Stimulated activated CD8-positive, alpha-beta memory T cell treated with anti-CD3 and anti-CD28 coated beads, Interleukin-7, amount 100 ng/mL, for 24 hours (primary cell): ENCODE measurements at places on chromosomes 12 and 14.

GRCh38 chr12:25811656-25812126 is 146.8 kb upstream of the RASSF8 start:
- DNase-seq = no peak

DNA sequence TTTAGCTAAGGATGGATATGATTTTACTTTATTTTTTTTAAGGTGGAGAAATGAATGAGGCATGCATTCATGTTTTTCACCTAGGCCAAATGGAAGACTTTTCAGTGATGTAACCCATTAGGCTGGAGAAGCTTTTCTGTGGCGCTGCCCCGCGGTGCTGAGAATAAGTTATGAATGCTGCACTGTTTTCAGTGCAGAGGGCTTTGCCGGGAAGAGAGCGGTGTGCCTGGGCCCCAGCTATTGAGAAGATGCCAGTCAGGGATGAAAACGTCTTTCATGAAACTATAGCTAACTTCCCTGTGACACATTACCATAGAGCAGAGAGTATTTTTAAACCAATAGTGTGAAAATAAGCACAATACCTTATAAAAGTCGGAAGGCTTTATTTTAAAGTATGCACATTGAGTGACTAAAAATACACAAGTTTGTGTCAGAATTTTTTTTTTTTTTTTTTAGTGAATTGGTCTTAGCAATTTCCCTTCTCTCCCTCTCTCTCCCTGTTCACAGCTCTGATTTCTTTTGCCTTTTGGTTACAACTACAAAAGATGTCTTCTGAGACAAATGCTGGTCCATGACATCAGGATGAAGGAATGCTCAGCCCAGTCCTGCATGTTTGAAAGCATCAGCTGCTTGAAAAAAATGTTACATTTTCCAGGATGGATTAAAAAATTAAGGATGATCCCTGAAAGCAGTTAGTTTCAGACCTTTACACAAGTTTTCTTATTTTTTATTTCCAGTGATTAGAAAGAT is 48.3 kb downstream of the NPAS3 start:
- no peak for DNase-seq

DNA sequence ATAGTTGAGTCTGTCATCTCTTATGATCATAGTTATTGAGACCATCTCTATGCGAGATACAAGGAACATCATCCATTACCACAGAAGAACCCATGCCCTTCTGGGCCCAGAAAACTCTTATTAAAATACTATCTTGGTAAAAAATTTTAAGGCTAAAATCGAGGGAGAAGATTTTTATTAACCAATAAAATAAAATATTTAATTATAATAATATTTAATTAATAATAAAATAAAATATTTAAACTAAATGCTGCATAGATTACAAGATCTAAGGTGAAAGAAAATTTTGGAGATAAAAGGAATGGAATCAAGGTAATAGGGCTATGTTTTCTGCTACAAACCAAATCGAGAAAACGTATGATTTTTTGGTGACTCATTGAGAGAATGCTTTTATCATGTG is 540.2 kb downstream of the KCNH5 start:
- DNase-seq = no peak

GRCh38 chr14:67735336-67736147 is 33.9 kb downstream of the RDH12 start:
- no peak for DNase-seq

GRCh38 chr12:88775742-88776151 is 195.5 kb upstream of the KITLG start:
- no peak for DNase-seq

- no peak for DNase-seq
Observed at GRCh38 chr14:75492832-75493591, 29.3 kb upstream of the BATF start.

- no peak for DNase-seq
Observed at GRCh38 chr12:109827566-109828550, 5.3 kb downstream of the TRPV4 start.

DNA sequence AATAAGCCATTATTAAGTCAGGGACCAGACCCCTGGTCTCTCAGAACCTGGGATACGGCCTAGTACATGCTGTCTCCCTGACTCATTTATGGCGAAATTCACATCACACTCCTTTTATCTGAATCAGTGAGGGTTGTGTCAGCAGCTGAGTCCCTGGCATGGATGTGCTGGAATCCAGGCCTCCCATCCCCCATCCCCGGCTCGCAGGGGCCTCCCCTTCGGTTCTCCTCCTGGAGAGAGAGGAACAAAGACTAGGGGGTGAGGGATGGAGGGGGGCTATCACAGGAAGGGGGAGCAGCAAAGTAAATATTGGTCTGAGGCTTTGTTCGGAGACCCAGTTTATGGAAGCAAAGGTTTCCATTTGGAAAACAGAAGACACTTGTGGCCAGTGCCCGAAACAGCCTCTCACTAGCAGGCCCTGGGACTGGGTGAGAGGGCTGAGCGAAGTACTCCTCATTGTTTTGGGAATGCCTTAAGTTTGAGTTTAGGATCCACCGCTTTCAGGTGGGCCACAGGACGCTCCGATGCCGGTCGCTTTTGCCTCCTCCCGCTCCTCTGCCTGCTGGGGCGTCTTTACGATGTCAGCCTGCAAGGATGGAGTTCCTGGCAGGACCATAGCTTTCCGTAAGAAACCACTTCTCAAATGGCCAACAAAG is 145.0 kb downstream of the PRKCH start:
- DNase-seq = no peak

DNA sequence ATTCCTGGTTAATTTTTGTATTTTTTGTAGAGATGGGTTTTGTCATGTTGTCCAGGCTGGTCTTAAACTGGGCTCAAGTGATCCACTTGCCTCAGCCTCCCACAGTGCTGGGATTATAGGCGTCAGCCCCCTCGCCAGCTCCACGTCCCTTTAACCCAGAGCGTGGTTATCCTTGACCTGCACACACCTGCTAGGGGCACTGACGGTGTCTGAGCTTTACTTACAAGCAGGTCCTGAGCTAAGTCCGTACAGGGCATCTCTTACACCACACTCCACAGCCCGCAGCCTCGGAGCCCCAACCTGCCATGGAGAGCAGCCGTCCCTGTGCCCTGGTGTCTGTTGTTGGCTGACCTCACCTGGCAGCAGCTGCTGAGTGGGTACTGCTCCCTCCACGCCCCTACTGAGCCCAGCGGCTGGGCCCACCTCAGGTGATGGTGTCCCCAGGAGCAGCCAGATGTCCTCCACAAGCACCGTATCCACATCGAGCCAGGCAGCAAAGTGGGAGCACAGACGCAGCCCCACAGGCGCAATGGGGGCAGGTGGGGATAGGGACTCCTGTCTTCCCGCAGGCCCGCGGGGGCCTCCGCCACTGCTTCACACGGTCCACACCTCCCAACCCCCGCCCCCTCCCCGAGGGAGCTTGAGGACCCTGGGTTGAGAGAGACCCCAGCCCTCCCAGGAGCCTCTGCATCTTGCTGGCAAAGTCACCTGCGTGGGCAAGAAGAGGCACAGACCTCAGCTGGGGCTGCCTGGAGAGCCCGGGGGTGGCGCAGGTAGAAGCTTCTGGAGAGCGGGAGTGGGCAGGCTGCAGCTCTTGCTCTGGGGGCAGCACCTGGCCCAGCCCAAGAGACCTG is 325.4 kb upstream of the SFSWAP start:
- no peak for DNase-seq

- DNase-seq = no peak
Observed at GRCh38 chr12:89992668-89993451, 284.2 kb upstream of the ATP2B1 start.

DNA sequence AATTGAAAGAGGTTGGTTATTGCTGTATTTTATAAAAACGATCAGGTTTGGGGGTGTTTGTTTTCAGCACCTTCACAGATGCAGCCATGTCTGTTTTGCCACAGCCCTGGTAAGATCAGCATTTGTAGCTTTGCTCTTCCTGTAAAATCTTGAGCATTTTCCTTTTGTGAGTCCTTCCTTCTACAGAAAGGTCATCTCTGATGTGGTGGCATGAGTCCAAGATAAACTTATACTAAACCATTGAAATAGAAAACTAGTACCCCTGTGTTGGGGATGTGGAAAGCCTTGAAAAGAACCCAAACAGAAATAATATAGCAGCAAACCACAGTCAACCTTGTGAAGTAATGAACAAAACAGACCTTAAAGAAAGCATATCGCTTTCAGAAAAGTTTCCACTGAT is 85.5 kb downstream of the TGFB3 start:
- DNase-seq = no peak

GRCh38 chr14:103391048-103391447 is 5.8 kb downstream of the MARK3 start:
- DNase-seq = no peak

- no peak for DNase-seq
Observed at GRCh38 chr12:112798048-112798760, 6.7 kb downstream of the RPH3A start.

DNA sequence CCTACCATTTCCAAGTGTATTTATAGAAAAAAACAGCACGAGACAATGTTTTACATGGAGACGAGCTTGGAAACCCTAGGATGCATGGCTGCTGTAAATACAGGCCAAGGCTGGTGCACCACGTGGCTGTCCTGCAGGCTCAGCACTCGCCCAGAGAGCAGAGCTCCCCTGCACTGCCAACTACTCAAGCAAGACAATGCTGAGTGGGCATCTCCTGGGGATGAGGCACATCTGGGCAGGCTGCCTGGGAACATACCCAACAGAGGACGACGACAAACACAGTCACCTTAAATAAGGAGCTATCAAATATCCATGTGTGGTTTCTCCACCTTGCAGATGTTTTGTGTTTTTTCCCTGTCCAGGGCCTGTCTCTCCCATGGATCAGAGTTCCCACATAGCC is 128.3 kb upstream of the PRMT8 start:
- DNase-seq = no peak

DNA sequence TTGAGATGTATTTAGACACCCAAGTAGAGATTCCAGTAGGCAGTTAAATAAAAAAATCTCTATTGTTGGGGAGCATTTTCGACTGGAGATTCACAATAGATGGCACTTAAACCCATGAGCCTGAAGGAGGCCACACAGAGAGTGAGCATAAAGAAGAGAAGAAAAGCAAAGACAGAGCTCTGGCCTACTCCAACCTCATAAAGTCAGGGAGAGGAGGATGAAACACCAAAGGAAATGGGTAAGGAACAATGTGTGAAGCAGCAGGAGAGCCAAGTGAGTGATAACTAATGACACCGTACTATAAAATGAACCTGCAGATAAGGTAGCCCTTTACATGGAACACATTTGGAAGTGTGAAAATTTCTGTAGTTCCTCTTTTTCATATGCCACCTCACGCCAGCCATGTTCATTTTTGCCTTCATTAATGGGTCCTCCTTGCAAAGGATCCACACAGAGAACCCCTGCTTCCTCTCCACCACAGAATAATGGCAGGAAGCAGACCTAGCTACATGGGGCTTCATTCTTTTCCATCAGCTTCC is 150.0 kb upstream of the SYT10 start:
- no peak for DNase-seq

DNA sequence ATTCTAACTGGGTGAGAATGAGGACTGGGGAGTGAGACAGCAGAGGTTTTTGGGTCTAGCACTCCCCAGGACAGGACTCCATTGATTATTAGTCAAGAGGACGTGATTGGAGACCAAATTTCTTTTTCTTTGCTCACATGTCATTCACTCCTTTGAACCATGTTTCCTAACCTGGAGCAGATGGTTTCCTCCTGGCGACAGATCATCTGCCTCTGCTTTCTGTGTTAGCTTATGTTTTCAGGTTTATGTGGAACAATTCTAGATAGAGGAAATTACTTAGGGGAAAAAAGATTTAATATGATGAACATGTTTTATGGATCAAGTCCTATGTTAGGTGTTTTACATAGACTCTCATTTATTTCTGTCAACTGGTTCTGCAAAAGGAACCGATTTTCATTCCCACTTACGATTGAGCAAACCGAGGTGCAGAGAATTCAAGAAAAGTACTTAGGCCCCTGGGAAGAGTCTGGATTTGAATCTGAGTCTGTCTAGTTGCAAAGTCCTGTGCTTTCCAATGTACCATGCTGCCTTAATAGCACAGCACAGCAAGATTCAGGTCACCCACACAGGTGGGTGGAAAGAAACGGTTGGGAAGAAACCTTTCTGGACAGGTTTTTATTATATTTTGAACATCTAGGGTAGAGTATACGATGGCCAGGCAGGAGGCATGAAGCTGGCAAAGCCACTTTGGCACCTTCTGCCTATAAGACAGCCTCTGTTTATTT is 30.8 kb downstream of the SMOC1 start:
- no peak for DNase-seq

GRCh38 chr12:75848431-75848925 is 183.1 kb downstream of the PHLDA1 start:
- DNase-seq = no peak

DNA sequence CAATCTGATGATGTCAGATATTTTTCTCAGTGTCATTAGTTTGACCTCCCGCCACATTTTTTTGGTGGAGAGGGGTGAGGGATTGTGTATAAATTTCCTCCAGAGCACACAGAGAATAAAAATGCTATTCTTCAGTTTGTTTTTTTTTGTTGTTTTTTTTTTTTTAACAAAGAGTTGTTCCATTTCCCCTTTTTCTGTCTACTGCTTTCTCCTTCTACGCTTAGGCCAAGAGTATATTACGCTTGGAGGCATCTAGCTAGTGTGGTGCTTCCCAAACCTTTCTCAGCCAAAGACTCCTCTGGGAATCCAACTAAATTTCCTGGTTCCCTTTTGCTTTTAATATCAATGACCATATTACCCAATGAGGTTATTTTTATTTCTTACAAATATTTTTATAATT is 465.6 kb downstream of the ZFP36L1 start:
- no peak for DNase-seq

- DNase-seq = no peak
Observed at GRCh38 chr14:20548414-20549158, 12.3 kb downstream of the RNASE9 start.

- DNase-seq = no peak
Observed at GRCh38 chr12:26721800-26722199, 111.2 kb downstream of the ITPR2 start.

DNA sequence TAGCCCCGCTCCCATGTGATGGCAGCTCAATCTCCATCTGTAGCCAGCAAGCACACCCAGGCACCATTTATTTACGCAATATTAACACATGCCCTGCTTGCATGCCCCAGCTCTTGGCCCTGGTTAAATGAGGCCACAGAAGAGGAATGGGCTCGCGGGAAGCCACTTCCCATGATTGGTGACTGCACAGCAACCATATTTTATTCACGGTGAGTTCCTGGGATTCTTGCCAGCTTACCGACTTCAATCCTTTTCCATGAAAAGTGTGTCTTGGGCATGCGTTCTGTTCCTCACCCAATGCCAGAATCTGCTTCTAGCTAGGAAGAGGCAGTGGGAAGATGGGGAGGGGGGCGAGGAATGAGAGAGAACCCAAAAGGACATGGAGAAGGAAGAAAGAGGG is 54.7 kb downstream of the PITPNM2 start:
- no peak for DNase-seq

DNA sequence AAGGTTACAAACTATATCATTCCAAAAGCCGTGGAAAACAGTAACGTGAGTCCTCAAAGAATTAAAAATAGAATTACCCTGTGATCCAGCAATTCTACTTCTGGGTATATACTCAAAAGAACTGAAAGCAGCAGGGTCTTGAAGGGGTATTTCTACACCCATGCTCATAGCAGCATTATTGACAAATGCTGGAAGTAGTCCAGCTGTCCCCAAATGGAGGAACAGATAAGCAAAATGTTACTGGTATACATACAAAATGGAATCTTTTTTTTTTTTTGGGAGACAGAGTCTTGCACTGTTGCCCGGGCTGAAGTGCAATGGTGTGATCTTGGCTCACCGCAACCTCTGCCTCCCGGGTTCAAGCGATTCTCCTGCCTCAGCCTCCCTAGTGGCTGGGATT is 32.9 kb downstream of the ADIPOR2 start:
- no peak for DNase-seq

- DNase-seq = no peak
Observed at GRCh38 chr12:52631264-52631663, 12.9 kb upstream of the KRT73 start.
